ENCODE measurements at places on chromosomes 6 and 20.

- no peaks in the 10 kb centered on the region for H3K27me3 ChIP-seq
- H3K27ac ChIP-seq: no peak overlapping the region
Measured at GRCh38 chr6:161220346-161220745, 53.5 kb downstream of the AGPAT4 start.

DNA sequence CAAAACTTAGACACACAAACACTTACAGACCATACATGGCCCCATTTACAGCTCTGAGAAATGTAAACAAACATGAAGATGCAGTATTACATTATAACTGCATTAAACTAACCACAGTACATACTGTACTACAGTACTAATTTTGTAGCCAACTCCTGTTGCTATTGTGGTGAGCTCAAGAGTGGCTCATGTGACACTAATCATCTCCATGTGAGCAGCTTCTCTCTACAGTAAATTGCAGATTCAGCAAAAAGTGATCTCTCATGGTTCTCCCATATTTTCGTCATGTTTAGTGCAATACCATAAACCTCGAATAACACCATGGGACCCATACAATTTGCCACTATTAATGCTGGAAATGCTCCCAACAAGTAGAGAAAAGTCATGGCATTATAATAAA lies 860.4 kb downstream of the EPHA7 start:
- H3K4me3 ChIP-seq: no peak overlapping the region
- DNase-seq: no peak
- H3K4me1 ChIP-seq: no peaks in the 10 kb centered on the region
- H3K27me3 ChIP-seq: no peaks in the 10 kb centered on the region
- no peaks in the 10 kb centered on the region for H3K36me3 ChIP-seq

DNA sequence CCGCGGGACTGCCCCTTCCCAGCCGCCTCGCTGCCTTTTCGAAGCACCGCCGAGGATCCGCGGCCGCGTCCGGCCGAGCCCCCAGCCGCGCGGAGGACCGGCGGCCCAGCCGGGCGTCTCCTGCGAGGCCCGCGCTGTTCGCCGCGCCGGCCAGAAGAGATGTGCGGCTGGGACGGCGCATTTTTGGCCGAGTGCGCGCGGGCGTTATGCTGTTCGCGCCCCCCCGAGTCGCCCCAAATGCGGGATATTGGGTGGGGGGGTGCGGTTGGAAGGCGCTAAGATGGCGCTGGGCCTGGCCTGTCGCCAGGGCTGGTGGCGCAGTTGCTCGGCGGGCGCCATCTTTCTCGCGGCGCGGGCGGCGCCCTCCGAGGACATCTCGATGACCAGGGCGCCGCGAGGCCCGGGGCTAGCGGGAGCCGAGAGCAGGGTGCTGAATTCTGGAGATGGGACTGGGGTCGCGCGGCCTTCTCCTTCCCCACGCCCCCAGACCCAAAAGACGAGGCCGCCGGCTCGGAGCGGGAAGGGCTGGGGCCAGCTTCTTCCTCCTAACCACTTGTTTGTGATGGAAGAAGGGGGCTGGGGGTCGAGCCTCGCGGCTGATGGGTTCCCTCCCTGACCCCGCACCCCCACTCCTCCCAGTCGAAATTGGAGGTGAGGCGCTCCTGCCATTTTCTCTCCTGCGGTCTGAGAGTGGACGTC lies 1.5 kb downstream of the BICRAL start:
- peak overlapping the region; percentile 97 for H3K27ac ChIP-seq
- H3K4me3 ChIP-seq: peak overlapping the region; percentile 90
- H3K27me3 ChIP-seq: no peaks in the 10 kb centered on the region
- peak; percentile 75 for DNase-seq

DNA sequence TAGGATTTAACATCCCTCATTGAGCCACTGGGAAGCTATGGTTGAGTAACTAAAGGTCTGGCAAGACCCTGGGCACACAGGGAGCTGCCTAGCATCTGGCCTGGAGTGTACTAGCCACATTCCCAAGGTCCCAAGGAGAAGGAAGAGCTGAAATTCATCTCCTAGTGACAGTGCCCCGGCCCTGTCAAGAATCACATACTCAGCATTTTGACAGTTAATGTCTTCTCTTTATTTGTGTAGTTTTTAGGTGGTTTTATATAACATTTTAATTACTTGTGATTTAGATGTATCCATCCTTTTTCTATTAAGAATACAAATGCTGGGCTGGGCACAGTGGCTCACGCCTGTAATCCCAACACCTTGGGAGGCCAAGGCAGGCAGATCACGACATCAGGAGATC lies 40.4 kb downstream of the ALDH5A1 start:
- no peak overlapping the region for H3K4me3 ChIP-seq
- H3K36me3 ChIP-seq: no peaks in the 10 kb centered on the region
- H3K4me1 ChIP-seq: peaks cover 18% of the 10 kb centered on the region
- H3K27me3 ChIP-seq: no peaks in the 10 kb centered on the region

GRCh38 chr20:21146215-21146614 lies 20.3 kb downstream of the KIZ start:
- H3K27ac ChIP-seq: no peak overlapping the region
- no peaks in the 10 kb centered on the region for H3K36me3 ChIP-seq
- H3K4me1 ChIP-seq: peaks cover 5% of the 10 kb centered on the region

DNA sequence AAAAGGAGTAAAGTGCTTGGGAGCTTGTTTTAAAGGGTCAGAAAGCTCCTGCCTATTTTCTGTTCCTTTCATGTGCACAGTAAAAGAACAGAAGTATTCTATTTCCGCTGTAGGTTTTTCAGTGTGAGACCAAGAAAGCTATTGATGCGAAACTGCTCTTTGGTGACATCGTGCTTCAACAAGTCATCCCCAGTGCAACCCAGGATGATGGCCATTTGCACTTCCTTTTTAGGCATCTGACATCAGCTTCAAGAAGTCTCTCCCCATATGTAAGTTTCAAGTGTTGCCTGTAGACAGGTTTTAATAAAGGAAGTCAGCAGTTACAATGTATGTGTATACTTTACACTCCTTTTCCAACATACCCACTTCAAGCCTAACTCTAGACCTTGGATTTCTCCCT lies 131.6 kb downstream of the RFX6 start:
- H3K4me3 ChIP-seq: no peak overlapping the region
- peaks cover 3% of the 10 kb centered on the region for H3K36me3 ChIP-seq
- H3K27ac ChIP-seq: no peak overlapping the region
- DNase-seq: no peak
- H3K4me1 ChIP-seq: peaks cover 42% of the 10 kb centered on the region
- no peaks in the 10 kb centered on the region for H3K27me3 ChIP-seq

GRCh38 chr6:95819939-95820338 lies 195.8 kb upstream of the FUT9 start:
- no peak overlapping the region for H3K27ac ChIP-seq
- no peak for DNase-seq
- no peaks in the 10 kb centered on the region for H3K36me3 ChIP-seq
- H3K4me3 ChIP-seq: no peak overlapping the region
- H3K27me3 ChIP-seq: no peaks in the 10 kb centered on the region
- H3K4me1 ChIP-seq: peaks cover 8% of the 10 kb centered on the region

- no peaks in the 10 kb centered on the region for H3K27me3 ChIP-seq
- no peaks in the 10 kb centered on the region for H3K4me1 ChIP-seq
- H3K4me3 ChIP-seq: no peak overlapping the region
- DNase-seq: no peak
Measured at GRCh38 chr20:11761497-11761896, 156.2 kb upstream of the BTBD3 start.

DNA sequence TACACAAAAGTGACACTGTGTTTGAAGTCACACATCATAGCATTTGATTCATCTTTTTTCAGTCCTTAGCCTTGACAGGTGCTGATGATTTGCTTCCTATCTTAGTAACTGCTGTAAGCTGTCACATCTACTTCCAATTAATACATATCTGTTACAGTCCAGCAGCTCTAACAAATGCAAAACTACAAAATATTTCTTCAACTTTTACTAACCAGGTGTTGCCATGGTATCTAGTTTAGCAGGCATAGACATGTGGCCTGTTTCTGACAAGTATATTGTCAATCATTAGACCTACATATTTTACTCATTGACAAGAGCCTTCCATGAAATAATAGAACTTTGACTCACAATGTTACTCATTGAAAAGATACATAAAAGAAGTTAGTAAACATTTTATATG lies 1159.7 kb downstream of the GRIK2 start:
- no peaks in the 10 kb centered on the region for H3K36me3 ChIP-seq
- no peak overlapping the region for H3K27ac ChIP-seq
- no peak for DNase-seq
- H3K4me3 ChIP-seq: no peak overlapping the region
- no peaks in the 10 kb centered on the region for H3K4me1 ChIP-seq

- H3K27me3 ChIP-seq: no peaks in the 10 kb centered on the region
- H3K27ac ChIP-seq: no peak overlapping the region
- no peak overlapping the region for H3K4me3 ChIP-seq
- DNase-seq: no peak
Measured at GRCh38 chr6:47405273-47405672, 72.3 kb upstream of the CD2AP start.

- H3K4me3 ChIP-seq: no peak overlapping the region
- H3K27ac ChIP-seq: no peak overlapping the region
- H3K36me3 ChIP-seq: no peaks in the 10 kb centered on the region
Measured at GRCh38 chr6:119313937-119314884, 35.4 kb downstream of the MAN1A1 start.

GRCh38 chr20:34532756-34533155 lies 16.5 kb downstream of the DYNLRB1 start:
- no peaks in the 10 kb centered on the region for H3K27me3 ChIP-seq
- H3K4me1 ChIP-seq: no peaks in the 10 kb centered on the region
- no peak overlapping the region for H3K27ac ChIP-seq

GRCh38 chr20:1225783-1226654 lies at the start of gene RAD21L1:
Gene RAD21L1, plus strand, starts transcription at chr20:1226044. Its CDS starts 2,410 bp downstream, at chr20:1228454.
- no peak within 1 kb of the TSS for H3K27ac ChIP-seq
- peak within 1 kb of the TSS; percentile 67 for H3K4me3 ChIP-seq
- no peaks in the 10 kb centered on the region for H3K4me1 ChIP-seq
- no peaks in the 10 kb centered on the region for H3K36me3 ChIP-seq

DNA sequence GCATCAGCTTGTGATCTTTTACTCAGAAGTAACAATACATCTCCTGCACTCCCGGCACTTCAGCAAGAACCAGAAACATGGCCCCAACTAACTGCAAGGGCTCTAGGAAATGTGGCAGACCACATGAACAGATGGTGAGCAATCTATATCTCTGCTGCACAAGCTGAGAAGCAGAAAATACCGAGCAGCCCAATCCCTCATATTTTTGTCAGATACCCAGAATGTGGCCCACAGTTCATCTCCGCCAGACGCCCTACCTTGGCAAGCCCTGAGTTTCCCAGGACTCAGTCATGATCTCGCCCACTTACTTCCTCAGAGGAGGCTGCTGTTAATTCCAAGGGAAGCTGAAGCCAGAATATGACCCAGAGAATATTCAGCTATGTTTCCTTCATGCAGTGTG lies 63.1 kb upstream of the PHACTR1 start:
- no peak overlapping the region for H3K27ac ChIP-seq
- H3K4me3 ChIP-seq: no peak overlapping the region
- peaks cover 9% of the 10 kb centered on the region for H3K4me1 ChIP-seq

DNA sequence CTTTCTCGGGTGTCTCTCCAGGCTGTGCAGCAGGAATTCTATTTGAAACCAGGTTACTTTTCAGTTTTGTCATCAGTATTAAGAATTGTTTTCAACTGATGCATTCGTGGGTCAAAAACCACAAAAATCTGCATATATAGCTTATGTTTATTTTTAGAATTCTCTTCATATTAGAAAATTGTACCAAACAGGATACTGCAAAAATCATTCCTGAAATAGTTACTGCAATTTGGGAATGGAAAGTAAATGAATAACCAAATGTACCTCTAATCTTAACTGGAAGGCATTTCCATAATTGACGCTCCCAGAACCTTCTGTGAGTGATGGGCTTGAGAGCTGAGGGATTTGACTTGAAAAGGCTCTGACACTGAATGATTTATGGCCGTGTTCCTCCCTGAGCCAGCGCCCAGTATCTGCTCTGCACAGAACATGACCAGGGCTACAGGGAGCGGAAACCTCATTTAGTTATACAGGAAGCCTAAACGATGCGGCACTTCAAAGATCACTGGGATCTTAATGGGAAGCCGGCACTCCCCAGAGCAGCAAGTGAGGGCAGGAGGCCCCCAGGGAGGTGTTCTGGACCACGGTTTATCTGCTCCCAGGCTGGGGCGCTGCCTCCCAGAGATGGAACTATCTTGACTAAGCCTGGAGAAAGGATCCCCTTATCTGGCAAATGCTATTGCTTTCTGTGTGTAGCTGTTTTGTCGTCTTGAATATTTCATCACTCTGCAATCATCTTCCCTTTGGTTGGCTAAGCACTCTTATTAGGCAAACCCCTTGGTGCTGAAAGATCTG lies 446.0 kb downstream of the QKI start:
- no peaks in the 10 kb centered on the region for H3K27me3 ChIP-seq
- H3K4me3 ChIP-seq: no peak overlapping the region
- peaks cover 27% of the 10 kb centered on the region for H3K4me1 ChIP-seq
- no peaks in the 10 kb centered on the region for H3K36me3 ChIP-seq
- no peak for DNase-seq

DNA sequence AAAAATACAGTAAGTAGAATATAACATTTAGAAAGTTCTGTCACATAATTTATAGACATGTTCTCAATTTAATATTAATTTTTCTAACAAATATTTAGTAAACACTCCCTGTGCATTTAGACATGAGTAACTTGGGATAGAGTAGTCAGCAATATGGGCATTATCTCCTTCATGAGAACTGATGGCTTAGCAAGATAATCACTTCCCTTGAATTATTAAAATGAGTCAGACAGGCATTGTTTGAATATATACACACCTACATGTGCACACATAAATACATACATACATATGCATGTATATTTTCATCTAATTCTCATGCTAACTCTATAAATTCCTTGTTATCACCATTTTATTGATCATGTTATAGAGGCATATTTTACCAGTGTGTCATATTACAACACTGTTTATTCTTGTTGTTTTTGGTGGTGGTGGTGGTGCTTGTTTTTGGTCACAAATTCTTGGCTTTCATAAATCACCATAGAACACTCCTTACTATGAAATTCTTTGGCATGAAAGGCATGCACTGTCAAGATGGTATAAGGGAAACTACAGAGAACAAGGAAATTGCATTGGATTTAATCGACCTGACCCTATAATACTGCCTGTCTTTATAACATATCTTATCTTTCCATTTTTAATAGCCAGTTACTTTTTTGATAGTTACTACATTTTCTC lies 434.5 kb upstream of the MANEA start:
- no peak overlapping the region for H3K27ac ChIP-seq
- DNase-seq: no peak
- H3K4me1 ChIP-seq: no peaks in the 10 kb centered on the region
- no peak overlapping the region for H3K4me3 ChIP-seq
- H3K27me3 ChIP-seq: no peaks in the 10 kb centered on the region
